NCI-H1092 treated with DMSO at 0.1 percent for 48 hours (cell line): ENCODE measurements at places on chromosomes 2 and 18.

- DNase-seq: peak; percentile 2
Observed at GRCh38 chr2:229591611-229592010, 122.7 kb downstream of the DNER start.

DNA sequence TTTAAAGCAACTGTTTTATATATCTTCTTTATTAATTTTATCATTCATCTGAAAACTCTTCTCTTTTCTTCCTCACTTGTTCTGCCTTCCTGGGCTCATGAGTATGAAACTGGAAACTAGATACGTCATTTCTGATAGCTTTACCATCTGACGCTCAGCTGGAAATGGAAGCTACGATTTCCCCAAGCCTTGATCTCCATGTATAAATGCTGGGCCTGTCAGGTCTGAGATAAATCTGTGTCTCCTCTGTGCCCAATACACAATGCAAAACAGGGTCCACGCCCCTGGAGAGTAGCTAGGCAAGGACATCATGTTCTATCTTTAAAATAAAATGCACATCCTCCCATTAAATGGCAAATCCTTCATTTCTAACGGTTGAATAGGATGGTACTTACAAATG is 238.4 kb downstream of the AFF3 start:
- DNase-seq: no peak

DNA sequence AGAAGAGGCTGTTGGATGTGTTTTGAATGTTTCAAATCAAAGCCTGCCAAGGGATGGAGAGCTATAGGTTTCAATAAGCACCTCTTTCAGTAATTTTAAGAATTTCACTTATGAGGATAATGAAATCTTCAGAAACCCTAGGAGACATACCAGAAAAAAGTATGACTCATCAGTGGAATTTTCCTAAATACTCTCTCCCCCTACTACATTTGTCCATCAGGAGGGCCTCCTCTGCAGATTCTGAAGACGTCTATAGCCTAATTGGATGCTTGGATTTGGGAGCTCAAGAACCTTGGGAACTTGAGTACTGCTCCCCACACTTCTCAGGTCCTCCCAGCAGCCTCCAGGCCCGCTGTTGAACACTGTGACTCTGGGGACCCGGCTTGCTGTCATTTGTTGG is 374.3 kb downstream of the SLC4A3 start:
- DNase-seq: no peak

GRCh38 chr2:204234879-204235278 is 298.3 kb downstream of the ICOS start:
- DNase-seq: no peak

- no peak for DNase-seq
Observed at GRCh38 chr18:45652303-45653080, 37.2 kb downstream of the SLC14A2 start.

DNA sequence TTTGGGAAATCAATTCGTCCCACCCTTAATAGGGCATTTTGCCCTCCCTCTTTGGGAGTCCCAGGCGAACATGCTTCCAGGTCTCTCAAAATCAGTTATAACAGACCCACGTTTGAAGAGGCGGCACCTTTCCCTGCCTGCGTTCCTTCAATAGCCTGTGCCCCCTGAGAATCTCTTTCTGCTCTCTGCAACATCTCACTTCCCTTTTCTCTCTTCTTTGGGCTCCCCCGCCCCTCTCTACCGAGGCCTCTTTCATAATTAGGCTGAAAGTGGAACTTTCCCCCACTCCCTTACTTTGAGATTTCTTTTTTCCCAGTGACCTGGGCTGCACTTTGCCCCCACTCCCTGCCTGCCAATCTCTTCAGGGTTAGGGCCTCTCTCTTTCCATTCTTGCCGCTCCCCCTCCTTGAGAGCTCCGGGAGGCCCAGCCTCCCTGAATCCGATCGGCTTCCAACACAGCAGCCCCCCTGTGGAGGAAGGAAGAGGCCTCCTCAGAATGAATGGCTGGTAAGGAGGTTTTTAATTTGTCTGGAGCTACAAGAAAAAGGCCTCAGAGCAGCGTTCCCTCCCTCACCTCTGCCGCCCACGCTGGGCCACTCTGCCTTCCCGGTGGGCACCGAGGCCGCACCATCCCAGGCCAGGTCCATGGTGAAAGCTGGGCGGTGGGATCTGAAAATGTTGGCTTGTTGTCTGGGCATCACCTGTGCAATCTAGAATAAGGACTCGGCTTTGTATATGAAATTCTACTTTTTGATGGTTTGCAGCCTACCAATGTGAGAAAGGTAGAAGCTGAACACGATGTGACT is 162.6 kb upstream of the SIX3 start:
- DNase-seq: no peak

GRCh38 chr18:71115261-71115660 is 826.4 kb downstream of the SOCS6 start:
- DNase-seq: no peak

- DNase-seq: peak; percentile 34
Observed at GRCh38 chr2:172461591-172462372, 34.4 kb downstream of the ITGA6 start.

DNA sequence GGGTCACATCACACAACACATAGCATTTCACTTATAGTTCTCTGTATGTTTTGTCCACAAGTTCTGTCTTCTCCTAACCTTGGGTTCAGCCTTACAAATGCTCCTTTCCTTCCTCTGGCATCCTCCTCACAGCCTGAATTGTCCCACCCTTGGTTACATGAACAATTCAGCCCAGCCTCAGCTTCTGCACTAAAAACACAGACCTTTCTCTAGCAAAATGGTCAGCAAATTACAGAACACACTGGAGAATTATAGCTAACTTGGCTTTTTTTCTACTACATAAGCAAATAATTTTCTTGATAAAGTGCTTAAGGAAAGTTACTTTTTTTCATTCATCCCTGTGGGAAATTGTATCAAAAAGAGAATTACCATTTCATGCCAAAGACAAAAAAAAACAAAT is 94.8 kb upstream of the COL5A2 start:
- no peak for DNase-seq

DNA sequence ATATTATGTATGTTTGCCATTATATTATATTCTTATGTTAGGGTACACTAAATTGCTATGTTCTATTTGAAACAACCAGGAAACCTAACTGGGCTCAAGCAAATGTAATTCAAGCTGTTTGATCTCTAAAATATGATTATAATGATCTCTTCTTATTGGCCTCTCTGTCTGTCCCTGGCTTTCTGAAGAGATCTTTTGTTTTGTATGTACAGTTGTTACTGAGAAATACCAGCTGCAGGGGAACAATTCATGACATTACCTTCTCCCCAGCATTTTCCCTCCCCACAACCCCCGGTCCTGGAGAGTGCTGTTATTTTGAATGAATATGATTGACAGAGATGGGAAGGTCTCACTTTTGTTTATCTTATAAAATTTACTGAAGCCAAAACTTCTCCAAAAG is 54.8 kb upstream of the CD28 start:
- DNase-seq: no peak

GRCh38 chr2:86037141-86037794 is 68.4 kb downstream of the POLR1A start:
- DNase-seq: peak; percentile 49

GRCh38 chr2:205563646-205564045 is 118.7 kb upstream of the NRP2 start:
- no peak for DNase-seq
